Stimulated activated CD4-positive, alpha-beta T cell treated with anti-CD3 and anti-CD28 coated beads, Interleukin-15, amount 100 ng/mL, for 48 hours (primary cell): ENCODE measurements at places on chromosomes 7 and 10.

DNA sequence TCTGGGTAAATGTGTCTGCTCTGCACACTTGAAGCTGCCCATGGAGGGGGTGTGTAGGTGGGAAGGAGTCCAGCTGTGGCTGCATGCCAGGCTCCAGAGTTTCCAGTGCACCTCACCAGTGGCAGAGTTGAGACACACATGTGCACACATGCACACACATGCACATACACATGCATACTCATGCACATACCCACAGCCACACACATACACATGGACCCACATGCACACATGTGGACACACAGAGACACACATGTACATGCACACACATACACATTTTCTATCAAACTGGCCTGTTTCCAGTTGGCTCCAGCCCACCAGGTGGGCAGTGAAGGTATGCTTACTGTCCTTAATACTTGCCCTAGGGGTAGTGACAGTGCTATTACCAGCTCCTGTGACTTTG lies 99.7 kb downstream of the RAMP3 start:
- DNase-seq, result no peak

- DNase-seq, result no peak
These were observed 92.9 kb downstream of the SVOPL start for GRCh38 chr7:138608275-138608674.

DNA sequence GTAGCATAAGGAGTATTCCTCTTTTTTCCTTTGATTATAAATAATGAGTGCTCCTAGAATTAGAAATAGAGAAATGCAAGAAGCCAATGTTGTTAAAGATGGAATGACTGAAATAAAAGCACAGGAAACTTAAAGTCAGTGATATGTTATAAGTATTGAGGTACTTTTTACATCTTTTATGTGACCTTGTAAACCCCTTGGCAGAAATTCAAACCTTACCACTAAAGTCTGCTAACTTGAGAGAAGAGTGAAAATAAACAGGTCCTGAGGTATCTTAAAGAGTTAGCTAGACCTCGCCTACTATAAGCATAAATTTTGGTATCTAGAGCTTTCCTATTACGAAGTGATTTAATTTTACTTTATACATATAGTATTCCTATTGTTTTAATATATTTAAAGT lies 188.2 kb downstream of the DKK1 start:
- no peak for DNase-seq

- no peak for DNase-seq
These were observed 71.3 kb downstream of the NRCAM start for GRCh38 chr7:108384716-108385483.

DNA sequence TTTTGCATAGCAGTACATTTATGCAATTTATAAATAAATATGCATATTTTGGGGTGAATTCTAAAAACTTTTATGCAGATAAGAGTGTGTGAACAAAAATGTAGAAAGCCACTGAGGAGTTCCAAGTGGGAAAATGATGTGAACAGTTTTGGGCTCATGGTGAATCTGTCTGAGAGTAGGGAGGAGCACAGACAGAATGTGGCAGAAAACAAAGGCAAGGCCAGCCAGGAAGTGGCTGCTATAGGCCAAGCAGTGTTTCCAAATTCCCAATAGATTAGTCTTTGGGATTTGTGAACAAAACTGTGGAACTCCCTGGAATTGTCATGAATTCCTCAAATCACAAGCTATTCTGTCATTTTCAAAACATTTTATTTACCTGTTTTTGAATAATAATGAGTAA lies 73.6 kb upstream of the AMPH start:
- DNase-seq, result no peak

DNA sequence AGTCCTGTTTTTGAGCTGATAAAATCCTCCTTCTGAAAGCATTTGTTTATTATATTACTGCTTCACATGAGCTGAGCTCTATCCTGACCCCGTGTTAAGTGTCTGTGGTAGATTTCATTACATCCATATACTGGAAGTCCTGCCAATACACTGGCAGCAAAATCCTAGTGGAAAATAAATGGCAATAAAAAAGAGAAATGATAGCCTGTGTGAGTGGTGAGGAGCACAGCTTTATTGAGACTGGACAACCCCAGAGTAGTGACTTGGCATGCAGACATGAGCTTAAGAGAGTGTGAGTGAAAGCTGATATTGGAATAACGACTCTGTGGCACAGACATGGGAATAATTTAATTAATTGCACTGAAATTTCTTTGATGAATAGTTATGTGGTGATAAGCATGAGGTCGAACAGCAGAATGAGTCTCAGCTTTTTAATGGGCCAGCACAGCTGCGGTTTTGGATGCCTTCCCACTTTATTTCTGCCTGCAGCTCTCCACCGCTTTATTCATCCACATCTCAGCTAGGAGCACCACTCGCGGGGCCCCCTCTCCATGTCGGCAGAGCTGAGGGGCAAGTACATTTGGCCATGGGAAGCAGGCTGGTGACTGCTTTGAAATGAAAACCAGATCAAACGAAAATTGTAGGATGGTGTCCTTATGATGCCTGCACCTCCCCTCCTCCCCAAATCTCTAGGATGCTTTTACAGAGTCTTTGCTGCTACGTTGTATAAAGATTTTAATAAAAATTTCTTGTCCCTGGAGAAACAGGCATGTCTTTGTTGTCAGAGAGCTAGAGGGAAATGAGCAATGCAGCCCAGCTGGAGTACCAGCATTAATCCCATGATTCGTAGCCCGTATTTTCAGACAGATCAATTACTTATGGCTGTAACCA lies 494.3 kb downstream of the AUTS2 start:
- DNase-seq, result no peak

GRCh38 chr10:34015700-34016099 lies 681.2 kb upstream of the NRP1 start:
- no peak for DNase-seq

DNA sequence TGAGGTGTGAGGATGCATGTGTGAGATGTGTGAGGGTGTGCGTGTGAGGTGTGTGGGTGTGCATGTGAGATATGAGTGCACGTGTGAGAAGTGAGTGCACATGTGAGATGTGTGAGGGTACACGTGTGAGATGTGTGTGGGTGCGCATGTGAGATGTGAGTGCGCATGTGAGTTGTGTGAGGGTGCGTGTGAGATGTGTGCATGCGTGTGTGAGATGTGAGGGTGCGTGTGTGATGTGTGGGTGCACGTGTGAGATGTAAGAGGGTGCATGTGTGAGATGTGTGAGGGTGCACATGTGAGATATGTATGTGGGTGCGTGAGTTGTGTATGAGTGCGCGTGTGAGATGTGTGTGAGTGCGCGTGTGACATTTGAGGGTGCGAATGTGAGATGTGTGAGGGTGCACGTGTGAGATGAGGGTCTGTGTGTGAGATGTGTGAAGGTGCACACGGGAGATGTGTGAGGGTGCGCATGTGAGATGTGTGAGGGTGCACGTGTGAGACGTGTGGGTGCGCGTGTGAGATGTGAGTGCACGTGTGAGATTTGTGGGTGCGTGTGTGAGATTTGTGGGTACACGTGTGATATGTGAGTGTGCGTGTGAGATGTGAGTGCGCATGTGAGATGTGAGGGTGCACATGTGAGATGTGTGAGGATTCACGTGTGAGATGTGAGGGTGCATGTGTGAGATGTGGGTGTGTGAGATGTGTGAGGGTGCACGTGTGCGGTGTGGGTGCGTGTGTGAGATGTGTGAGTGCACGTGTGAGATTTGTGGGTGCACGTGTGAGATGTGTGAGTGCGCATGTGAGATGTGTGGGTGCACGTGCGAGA lies 30.5 kb downstream of the PPIF start:
- DNase-seq, result no peak

DNA sequence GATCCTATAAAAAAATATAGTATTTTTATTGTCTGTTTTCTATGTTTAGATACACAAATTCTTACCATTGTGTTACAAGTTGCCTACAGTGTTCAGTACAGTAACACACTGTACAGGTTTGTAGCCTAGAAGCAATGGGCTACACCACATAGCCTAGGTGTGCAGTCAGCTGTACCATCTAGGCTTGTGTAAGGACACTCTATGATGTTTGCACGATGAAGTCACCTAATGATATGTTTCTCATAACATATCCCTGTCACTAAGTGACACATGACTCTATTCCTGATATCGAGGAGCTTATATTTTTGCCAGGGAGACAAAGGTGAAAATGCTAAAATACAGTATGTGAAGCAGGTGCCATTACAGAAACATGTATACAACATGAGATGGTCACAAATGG lies 18.6 kb downstream of the ZNF25 start:
- DNase-seq, result no peak

- no peak for DNase-seq
These were observed 42.6 kb upstream of the GSAP start for GRCh38 chr7:77458786-77459185.

DNA sequence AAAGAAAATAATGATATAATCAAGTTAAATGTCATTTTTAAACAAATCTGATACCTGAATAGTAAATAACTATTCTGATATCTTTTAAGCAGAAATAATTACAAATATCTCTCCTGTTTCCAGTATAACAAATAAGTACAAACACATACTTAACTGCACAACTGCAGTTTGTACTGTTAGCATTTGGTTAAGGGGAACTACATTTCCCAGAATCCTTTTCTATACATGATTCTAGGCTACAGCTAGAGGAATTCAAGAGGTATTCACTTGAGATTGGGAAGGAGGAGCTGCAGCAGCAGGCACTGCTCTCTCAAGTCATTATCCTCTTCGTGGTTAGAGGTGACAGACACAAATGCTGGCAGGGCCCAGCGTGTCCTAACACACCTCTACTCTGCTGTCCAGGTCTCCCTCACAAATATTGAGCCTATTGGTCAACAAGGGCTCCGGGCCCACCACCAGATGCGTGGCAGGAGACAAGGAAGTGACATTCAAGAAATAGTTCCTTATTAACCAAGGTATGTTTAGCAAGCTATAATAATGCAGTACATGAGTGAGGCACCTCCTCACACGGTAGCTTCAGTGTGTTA lies 255.1 kb upstream of the MKLN1 start:
- DNase-seq, result no peak

GRCh38 chr7:155948423-155948822 lies 136.2 kb upstream of the SHH start:
- no peak for DNase-seq

- DNase-seq, result no peak
These were observed 28.6 kb upstream of the TMEM178B start for GRCh38 chr7:141045126-141045841.

- no peak for DNase-seq
These were observed 168.3 kb downstream of the BMPER start for GRCh38 chr7:34073676-34074075.

DNA sequence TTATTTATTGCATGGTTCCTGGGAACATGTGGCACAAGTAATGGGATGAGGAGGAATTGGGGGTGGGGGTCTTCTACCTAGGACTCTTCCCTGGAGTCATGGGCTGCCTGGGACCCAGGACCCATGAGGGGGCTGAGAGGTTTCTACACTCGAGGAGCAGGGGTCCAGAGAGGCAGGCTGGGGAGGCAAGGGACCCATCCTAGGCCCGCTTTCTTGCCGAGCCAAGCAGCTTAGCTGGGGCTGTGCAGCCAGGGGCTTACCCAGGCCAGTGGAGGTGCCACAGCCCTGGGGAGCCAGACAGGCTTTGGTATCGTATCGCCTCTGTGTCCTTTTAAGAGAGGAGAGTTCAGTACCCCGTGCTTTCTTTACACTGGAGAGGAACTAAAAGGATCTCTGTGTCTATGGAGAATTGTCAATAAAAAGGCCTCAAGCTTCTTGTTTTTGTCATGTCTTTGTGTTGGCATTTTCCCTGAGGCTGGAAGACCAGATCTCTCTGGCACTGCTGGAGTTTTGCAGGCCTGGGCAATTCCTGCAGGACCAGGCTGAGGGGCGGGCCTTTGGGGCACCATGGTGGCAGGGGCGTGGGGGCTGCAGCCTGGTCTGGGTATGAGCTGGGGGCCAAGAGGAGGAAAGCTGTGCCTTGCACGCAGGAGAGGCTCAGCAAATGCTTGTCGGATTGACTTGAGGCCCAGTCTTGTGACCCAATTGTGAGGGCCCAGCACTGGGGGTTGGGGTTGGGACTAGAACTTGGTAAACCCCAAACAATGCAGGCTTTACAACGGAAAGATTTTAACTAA lies 11.1 kb downstream of the SFRP5 start:
- no peak for DNase-seq

GRCh38 chr7:20661884-20662283 lies 46.4 kb downstream of the ABCB5 start:
- DNase-seq, result no peak

- no peak for DNase-seq
These were observed 2.0 kb upstream of the ZNF398 start for GRCh38 chr7:149145031-149145845.

DNA sequence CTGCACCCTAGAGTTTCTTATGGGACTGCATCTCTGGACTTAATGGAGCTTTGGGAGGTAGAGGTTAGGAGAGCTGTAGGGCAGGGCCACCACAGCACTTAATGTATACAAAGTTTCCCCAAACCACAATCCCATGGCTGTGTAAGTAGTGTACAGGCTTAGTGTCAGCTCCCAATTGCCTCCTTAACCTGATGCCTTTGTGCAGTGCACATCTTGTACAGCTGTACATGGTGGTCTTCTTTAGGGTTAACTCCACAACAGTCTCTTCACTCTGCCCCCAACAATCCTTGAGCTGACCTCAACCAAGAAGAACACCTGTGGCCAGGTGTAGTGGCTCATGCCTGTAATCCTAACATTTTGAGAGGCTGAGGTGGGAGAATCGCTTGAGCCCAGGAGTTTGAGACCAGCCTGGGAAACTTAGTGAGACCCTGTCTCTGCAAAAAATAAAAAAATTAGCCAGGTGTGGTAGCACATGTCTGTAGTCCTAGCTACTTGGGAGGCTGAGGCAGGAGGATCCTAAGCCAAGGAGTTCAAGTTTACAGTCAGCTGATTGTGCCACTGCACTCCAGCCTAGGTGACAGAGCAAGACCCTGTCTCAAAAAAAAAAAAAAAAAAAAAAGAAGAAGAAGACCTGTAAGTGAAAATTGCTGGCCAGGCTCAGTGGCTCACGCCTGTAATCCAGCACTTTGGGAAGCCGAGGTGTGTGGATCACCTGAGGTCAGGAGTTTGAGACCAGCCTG lies 6.8 kb downstream of the PLAU start:
- DNase-seq, result no peak

GRCh38 chr10:64867501-64867962 lies 1346.3 kb downstream of the REEP3 start:
- DNase-seq, result no peak

DNA sequence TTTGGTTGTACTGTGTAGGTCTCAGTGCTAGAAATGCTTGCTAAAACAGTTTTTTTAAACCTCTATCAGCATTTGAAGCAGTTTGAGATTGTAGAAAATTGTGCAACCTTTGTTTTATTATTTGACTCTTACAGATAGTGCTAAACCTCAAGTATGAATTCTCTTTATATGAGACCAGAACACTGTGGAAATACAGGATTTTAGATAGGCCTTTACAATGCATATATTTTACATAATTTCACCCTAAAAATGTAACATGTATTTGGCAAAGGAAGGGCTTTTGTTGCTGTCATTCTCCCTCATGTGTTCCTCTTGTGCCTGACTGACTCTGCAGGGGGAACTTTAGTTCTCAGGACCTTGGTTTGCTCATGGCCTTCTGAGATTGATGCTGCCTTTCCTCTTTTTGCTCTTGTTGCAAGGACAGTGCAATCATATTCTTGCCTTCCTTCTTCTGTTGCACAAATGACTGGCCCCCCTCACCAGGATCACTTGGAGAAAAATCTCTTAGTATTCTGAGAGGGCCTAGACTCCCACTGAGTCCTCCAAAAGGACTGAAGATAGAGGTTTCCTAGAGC lies 188.7 kb downstream of the PPP1R9A start:
- DNase-seq, result no peak
